Stimulated activated CD4-positive, alpha-beta T cell treated with anti-CD3 and anti-CD28 coated beads, Interleukin-2, amount 100 ng/mL, for 4 hours (primary cell): ENCODE measurements at places on chromosomes 16 and 17.
A peak's percentile ranks its signal among the peaks of the same experiment; 100 is the strongest.

GRCh38 chr16:89481356-89481955, 8.9 kb downstream of the ANKRD11 start:
- DNase-seq: no peak

DNA sequence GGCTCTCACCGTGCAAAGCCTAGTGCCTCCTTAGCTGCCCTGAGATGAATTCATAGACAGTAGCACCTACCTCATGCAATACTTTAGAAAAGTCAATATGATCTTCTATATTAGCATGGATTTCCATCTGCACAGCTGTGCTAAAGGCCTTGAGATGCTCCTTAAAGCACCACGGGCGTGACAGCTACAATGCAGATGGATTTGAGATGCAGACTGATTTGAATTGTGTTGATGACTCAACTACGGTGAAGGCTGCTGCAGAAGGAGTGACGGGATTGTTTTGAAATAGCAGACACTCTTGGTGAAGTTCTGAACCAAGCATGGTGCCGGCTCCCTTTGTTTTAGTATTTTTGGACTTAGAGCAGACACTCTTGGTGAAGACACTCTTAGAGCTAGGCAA, 88.2 kb downstream of the SPECC1 start:
- DNase-seq: no peak

DNA sequence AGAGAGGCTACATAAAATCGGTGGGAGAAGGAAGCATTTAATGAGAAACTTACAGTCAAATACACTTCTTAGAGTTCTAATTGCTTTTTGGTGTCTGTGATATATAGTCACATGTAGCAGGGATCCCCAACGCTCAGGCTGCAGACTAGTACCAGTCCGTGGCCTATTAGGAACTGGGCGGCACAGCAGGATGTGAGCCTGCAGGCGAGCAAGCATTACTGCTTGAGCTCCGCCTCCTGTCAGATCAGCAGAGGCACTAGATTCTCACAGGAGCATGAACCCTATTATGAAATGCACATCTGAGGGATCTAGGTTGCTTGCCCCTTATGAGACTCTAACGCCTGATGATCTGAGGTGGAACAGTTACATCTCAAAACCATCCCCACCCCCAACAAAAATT, 158.5 kb downstream of the TANC2 start:
- DNase-seq: no peak

DNA sequence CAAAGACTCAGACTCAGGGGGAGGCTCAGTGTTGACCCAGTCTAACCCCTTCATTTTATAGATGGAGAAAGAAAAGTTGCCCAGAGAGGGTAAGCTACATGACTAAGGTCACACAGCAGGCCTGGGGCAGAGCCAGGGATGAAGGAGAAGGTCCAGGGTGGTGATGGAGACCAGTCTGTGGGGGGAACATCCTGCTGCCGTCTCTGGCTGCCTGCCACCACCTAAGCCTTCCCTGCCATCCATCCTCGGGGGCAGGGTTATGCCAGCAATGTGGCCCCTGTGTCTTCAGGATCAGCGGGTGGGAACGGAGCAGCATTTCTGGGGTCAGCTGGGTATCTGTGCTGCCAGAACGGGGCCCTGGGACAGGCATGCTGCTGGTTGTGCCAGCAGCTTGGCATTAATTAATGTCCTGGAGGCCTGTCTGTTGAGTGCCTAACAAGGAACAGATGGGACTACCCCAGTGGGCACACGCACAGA, 5.5 kb downstream of the DOK4 start:
- no peak for DNase-seq

DNA sequence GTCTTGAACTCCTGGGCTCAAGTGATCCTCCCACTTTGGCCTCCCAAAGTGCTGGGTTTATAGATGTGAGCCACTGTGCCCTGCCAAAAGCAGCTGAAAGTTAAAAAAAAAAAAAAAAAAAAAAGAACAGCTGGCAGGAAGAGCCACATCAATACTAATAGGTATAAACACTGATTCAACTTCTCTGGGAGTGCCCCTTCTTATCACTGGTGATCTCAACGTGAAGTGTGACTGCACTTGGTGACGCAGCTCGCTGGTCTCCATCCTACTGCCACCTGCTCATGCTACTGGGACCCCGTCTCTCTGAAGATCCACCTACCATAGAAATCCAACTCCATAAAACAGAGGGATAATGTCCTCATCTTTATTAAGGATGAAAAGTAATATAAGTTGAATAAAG, 40.8 kb downstream of the RNF157 start:
- DNase-seq: peak; percentile 64

- DNase-seq: no peak
Measured at GRCh38 chr16:84631153-84631466, 13.2 kb upstream of the COTL1 start.

GRCh38 chr16:81879625-81880024, 100.5 kb downstream of the PLCG2 start:
- no peak for DNase-seq

DNA sequence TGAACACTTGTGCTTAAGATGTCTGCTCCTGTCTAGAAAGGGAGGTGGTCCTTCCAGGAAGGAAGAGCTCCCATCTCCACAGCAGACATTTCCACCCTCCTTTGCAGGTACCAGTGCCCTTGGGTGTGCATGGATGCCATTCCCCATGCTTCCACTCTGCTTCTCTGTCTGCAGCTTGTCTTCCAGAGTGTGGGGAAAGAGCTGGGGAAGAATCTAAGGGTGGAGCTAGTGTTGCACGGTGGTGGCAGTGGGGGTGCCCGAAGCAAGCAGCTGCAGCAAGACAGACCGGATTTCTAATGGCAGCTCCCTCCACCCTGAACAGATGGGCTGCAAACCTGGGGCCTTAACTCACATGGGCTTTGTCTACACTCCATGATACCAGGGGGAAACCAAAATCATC, 22.6 kb upstream of the HOXB13 start:
- no peak for DNase-seq

DNA sequence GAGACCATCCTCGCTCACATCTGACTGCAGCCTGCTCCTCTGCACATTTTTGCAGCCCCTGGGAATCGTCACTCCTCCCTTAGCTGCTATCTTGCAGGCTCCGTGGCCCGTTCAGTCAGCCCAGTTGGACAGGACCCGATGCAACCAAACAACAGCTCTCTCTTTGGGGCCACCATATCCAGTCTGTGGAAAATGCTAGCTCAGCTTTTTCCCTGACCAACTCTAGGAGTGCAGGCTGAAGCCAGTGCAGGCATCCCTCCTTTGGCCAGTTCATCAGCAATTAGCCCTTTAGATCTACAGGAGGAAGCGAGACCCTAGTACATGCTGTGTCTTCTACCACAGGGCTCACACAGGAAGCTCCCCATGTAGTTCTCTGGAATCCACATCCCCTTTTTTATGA, 182.1 kb downstream of the HS3ST3A1 start:
- DNase-seq: no peak

DNA sequence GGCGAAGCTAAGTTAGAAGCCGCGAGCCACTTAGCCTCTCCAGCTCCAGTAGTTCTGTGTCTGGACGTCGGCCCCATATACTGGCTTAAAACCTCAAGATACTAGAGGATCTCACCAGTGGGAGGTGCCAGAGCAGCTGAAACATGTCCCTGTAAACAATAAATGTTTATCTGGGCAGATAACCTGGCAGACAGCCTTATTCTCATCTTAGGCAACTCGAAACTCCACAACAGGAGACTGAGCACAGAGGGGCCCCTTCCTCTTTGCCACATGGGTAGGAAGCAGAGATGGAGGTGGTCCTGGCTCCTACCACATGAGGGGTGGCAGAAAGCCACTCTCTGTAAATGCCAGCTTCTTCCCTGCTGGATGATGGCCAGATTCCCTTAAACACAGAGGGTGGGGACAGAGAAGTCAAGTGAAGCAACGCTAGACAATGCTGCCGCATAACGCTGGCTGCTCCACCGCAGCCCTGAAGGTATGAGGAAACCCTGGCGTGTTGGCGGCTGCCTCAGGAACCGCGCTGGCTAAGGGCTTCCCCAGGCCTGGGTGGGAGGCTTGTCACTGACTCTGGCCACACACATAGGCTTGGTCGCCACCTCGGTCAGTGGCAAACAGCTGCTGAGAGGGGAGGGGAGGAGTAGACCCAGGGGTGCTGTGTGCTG, 67.9 kb downstream of the HIC1 start:
- DNase-seq: no peak

GRCh38 chr16:84482001-84482891, 22.2 kb downstream of the MEAK7 start:
- no peak for DNase-seq

GRCh38 chr16:57730771-57731730, 4.5 kb upstream of the KATNB1 start:
- DNase-seq: no peak

DNA sequence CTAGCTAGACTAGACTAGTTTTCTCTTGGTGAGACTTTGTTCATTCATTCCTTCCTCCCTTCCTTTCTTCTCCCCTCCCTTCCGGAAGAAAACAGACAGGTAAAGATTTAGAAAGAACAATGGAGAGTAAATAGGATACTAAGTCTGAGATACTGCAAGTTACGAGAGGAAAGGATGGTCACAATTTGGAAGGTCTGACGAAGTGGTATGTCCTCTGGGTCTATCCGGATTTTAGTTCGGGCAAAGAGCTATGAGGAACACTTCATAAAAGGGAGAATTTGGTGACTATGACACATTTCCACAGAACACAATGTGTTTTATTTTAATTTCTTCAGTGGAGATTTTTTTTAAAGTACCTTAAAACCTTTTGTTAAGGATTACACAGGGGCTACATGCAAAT, 107.7 kb downstream of the BRIP1 start:
- no peak for DNase-seq

- no peak for DNase-seq
Measured at GRCh38 chr17:77354670-77355455, 214.1 kb downstream of the SEC14L1 start.

GRCh38 chr17:38867179-38867967, 2.5 kb upstream of the LASP1 start:
- DNase-seq: peak; percentile 66

GRCh38 chr16:86734543-86735460, 156.5 kb downstream of the FOXL1 start:
- DNase-seq: no peak

DNA sequence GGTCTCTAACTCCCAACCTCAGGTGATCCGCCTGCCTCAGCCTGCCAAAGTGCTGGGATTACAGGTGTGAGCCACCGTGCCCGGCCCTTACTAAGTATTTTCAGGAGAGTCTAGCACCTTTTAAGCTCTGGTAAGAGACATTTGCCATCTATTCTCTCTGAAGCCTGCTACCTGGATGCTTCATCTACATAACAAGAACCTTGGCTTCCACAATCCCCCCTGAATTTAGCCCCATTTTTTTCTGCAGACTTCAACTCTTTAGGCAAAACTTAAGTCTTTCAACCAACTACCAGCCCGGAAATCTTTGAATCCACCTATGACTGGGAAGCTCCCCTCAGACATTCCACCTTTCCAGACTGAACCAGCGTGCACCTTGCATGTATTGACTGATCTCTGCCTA, 14.0 kb upstream of the UBE2I start:
- DNase-seq: no peak

- DNase-seq: no peak
Measured at GRCh38 chr16:86305440-86305839, 204.9 kb upstream of the FOXF1 start.

- DNase-seq: no peak
Measured at GRCh38 chr16:4461250-4462085, 13.0 kb downstream of the NMRAL1 start.

- DNase-seq: no peak
Measured at GRCh38 chr17:46082257-46082656, 83.2 kb downstream of the STH start.

- DNase-seq: no peak
Measured at GRCh38 chr17:74239172-74239571, 25.8 kb downstream of the TTYH2 start.

DNA sequence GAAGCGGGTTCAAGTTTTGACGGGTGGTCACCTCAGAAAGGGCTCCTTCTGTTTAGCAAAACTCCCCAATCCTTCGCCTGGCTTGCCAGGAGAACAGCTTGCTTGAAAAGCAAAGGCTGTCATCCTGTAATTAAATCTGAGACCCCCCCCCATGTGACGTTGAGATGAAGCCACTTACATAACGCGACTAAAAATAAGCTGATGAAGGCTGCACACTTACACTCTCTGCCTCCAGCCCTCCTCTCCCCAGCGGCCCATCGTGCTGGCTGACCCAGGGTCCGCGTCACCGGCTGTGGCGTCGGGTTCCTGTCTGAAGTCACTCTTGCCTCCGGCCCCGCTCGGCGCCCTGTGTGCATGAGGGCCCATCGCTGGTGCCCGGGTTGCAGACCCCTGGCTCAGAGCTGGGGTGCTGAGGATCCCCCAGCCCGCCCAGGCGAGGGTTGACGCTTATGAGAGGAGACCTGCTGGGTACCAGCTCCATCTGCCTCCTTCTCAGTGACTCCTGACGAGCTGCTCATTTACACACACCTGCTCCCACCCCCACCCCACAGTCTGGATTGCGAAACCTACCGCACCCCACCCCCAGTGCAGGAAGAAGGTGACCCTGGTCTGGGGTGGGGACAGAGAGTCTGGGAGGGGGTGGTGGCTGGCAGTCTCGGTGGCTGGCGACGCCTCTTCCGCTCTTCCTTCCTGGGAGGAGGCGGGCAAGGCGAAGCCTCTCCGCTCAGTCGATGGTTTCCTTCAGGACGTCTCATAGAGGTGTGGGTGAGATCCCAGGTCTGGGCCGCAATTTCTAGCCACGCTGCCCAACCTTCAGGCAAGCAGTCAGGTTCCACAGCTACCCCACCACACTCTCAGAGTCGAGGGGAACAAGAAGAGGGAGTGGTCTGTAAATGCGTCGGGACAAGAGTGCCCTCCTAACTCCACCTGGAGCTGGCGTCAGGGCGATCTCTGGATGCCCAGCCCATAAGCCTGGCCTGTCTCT, 3.1 kb upstream of the BAIAP2 start:
- DNase-seq: no peak

- DNase-seq: no peak
Measured at GRCh38 chr16:66620429-66620795, 15.9 kb downstream of the CMTM3 start.

DNA sequence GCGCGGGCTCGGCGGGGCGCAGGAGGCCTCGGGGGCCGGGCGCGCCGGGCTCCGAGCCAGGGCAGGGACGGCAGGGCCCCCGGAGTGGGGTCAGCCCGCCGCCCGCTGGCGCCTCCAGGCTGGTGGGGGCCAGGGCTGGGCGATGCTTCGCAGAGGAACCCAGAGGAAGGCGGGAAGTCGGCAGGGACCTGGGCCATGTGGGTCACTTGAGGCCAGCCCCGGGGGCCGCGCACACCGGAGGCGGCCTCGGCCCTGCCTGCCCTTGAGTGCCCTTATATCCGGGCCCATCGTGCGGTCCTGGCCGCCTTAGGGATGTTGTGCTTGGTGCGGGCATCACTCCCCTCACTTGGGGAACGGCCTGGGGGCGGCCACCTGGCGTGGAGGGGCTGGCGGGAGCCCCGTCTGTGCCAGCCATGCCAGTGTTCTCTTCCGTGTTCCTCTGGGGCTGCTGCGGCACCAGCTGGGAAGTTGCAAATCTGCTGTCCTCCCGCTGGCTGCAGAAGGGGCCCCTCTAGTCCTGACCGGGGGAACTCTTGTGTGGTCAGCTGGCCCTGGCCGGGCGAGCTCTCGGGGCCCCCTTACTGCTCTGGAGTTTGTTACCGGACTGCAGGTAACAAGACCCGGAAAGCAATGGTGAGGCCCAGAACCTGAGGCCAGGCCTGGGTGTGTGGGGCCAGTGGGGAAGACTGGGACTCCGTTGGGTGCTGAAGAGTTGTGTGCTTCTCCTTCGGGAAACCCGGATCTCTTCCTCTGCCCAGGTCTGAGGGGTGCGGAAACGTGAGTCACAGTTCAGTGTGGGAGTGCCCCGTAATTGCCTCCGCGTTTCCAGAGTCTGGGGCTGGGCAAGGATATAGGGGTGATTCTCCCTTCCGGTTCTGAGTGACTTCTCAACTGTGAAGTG, 849 bp downstream of the CAPN15 start:
- peak; percentile 27 for DNase-seq
